ENCODE measurements at places on chromosomes 2 and 18.

- peak; percentile 25 for DNase-seq
Measured at GRCh38 chr18:57447154-57447621, 12.0 kb downstream of the ONECUT2 start.

DNA sequence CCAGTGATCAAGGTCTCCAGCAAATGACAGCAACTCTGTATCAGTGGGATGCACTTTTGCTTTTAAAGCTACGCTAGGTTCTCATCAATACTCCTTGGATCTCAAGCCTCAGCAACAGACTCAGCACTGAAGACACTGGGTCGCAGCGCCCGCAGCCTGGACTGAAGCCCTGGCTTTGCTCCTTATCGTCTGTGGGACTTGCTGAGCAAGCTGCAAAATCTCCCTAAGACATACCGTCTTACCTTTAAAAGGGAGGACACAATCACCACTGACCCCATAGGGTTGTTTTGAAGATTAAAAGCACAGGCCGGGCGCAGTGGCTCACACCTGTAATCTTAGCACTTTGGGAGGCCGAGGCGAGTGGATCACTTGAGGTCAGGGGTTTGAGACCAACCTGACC is 8.1 kb downstream of the CYB5A start:
- no peak for DNase-seq

- no peak for DNase-seq
Measured at GRCh38 chr18:56511996-56512395, 126.4 kb downstream of the TXNL1 start.

DNA sequence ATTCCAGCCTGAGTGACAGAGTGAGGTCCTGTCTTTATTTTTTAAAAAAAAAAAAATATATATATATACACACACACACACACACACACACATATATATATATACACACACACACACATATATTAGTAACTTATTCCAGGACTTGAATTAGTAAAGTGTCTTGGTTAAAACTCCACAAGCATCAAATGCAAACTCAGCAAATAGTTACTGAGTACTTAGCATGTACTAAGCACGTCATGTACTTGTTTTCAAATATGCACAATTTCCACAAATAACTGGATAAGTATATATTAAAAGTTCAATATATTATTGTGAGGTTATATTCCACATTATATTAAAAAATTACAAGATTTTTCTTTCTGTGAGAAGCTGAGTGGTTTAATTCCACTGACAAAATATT is 304.7 kb downstream of the ZEB2 start:
- DNase-seq = no peak

GRCh38 chr2:221655300-221655699 is 83.2 kb upstream of the EPHA4 start:
- no peak for DNase-seq

DNA sequence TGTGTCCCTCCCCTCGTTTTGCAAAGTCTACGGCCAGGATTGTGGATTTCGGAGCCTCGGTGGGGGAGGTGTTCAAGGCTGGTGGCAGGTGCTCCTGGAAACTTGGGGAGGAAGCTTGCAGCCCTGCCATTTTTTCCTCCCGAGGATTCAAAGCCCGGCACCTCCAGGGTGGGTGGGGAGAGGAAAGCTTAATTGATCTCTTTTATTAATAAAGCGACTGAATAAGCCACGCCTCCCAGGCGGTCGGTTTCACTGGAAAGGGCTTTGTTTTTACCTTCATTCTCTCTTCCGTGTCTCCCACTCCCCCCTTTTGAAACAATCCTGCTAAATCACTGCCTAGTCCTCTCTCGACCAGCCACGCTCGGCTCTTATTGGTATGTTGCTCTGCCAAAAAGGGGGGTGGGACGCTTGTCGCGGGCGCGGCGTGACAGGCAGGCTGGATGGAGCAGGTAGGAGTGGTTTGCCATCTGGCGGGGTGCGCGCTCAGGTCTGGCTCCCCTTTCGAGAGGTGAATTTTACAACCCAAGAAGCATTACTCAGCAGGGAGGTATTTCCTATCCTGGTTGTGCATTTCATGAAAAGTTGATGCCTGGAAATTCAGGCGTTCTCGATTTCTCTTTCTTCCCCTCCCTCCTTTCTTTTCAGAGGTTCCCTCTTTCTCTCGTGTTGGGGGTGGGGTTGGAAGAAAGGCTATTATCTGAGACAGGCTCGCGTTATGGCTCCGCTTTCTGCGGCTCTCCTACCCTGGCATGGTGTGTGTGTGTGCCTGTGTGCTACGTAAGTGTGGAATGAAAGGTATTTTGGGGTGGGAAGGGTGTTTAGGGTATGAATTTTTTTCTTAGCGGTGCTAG is 1.4 kb downstream of the NEDD4L start:
- DNase-seq = peak; percentile 48

- DNase-seq = no peak
Measured at GRCh38 chr2:79799729-79800128, 286.9 kb downstream of the CTNNA2 start.

GRCh38 chr18:56639104-56639381 is 651 bp upstream of the TXNL1 start:
- no peak for DNase-seq

GRCh38 chr2:239402666-239403065 is 1.8 kb upstream of the HDAC4 start:
- DNase-seq = no peak

GRCh38 chr2:200968162-200968561 is 4.7 kb upstream of the ORC2 start:
- no peak for DNase-seq

DNA sequence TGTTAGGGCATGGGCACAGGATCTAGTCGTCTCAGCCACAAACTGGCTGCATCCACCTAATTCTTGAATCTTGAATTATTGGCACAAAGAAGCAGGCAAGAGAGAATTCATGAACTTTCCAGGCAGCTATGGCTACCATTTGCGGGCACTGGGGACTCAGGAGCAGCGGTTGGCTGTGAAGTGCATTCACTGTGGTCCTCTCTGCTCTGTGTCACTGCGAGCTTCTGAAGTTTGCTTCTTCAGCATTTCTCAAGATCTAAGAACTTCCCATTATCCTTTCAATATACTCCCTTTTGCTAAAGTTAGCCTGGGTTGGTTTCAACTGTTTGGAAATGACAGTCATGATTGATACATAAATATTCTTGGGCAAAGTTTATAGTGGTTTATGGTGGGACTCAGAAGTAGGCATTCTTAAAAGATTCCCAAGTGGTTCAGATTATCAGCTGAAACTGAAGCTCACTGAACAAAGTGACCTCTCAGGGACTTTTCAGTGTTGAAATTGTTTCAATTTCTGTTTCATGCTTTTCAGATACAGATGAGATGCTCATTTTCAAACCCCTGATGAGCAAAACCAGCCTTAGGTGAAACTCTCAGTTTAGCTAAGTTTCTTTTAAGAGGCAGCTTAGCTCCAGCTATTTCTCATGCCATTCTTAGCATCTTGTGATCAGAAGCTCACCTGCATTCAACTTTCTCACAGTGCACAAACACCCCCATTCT is 1258.3 kb upstream of the GYPC start:
- DNase-seq = no peak

GRCh38 chr18:58638441-58638840 is 9.6 kb upstream of the ALPK2 start:
- DNase-seq = no peak

- DNase-seq = no peak
Measured at GRCh38 chr18:34001376-34001775, 223.3 kb downstream of the NOL4 start.

DNA sequence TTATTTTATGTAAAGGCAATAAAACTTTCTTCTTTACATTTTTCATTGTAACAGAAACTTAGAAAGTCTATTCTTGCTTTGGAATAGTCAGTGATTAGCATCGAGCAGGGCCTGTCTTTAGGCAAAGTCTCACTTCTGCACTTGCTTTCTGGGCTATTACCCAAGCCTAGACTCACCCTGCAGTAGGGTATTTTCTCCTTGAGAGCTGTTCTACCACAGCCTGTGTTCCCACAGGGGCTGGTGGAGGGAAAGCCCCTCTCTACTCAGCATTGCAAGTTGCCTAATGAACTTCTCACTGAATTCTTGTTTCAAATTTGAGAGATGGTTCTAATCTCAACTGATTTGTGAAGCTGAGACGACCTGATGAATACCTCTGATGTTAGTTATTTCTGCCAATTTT is 111.7 kb upstream of the KLHL14 start:
- no peak for DNase-seq

- DNase-seq = no peak
Measured at GRCh38 chr2:63661076-63661475, 72.3 kb downstream of the MDH1 start.

DNA sequence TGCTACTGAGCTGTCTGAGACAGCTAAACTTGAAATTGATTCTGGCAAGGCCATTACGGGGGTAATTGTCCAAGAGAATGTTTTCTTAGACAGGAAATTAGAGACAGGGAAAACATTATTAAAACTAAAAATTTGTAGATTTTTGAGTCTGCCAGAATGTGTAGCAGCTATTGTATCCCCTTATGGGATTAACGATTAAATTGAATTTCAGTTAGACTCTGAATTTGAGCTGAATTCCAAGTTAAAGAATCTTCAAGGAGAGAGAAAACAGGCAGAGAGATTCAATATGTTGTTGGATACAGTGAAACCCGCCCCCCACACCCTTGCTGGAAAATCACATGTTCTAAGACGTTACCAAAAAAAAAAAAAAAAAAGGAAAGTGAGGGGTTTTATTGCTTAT is 32.7 kb upstream of the CCDC68 start:
- no peak for DNase-seq

DNA sequence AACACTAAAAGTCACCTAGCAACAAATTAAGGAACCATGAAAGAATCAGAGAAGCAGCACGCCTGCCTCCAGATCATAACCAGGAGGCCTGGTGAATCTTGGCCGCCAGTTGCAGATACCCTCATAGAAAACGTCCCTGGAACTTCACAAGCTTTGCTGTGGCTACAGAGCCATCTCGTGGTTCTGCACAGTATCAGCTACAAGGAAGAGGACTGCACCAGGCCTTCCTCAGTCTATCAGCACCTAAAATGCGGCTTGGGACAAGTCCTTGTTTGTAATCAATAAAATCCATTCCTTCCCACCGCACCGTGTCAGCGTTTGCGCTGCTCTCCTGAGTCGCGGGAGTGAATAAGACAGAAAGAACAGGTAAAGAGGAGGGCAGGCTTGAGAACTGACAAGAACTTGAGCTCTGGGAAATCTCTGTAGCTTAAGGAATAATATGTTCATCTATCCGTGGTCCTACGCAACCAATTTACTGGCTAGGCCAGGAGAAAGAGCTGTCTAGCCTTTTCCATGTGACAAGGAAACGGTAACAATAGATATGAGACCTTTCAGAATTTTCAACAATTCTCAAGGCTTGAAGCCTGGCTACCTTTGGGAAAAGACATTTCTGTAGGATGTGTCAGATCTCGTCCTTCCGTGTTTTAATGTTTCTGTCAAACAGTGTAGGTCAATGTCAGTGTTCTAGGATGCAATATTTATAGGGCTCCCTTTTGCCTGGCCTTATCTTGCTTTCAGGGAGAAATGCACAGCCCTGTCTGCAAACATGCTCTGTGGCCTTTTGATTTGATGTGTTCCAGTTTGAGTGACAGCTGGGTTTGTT is 128.5 kb upstream of the RAB12 start:
- no peak for DNase-seq

DNA sequence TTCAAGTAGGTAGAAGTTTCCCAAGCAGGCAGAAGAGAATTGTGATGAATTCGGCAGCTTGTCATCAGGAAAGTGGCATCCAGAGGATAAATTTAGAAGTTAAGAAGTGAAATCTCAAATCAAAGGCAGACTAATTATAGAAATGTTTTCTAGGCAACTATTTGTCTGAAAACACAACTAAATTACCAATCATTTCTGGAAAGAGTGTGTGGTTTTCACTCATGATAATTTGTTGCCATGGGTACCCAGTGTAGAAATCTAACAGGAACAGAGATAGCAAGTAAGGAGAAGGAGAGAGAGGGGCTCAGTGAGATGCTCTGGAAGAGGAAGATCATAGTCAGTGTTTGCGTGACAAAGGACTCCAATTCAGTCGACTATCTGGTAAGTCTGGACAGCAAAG is 208.1 kb downstream of the NCKAP5 start:
- DNase-seq = no peak

GRCh38 chr2:7886666-7887065 is 795.2 kb upstream of the ID2 start:
- DNase-seq = no peak

DNA sequence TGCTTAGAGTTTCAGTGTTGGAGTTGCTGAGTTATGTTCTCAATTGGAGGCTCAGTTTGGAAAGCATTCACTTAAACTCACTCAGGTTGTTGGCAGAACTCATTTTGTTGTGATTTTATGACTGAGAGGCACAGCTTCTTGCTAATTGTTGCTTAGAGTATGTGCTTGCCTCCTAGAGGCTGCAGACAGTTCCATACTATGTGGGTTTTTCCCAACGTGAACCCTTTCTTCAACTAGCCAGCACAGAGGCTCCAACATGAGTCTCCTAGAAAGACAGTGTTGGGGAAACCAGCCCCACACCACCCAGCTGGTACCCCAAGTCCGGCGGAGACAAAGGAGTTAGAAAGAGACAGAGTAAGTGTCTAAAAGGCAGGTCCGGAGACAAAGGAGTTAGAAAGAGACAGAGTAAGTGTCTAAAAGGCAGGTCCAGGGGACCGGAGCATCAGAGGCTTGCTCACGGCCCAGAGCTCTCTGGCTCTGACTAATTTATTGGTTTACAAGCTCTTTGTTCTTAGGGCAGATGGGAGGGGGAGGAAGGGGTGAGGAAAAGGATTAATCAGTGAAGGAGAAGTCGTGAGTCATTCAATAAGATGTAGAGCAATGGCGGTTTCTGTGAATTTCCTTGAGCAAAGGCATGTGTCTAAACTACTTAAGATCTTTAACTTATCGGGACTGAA is 999.7 kb upstream of the LRRTM1 start:
- no peak for DNase-seq

DNA sequence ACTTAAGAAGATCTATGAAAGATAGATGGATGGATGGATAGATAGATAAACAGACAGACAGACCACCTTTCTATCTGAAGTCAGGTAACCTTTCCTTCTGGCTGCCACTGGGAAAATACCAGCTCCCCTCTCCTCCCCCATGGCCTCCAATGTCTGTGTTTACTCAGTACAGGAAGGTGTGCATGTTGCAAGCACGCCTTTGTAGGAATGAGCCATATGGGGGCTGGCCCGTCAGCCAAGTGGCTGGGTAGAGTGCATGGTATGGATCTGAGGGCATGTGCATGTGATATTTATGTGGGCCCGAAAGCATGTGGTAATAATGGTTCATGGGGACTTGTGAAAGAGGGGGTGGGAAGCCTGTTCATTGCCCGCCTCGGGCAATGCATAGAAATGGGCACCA is 109.2 kb upstream of the FZD7 start:
- DNase-seq = no peak

- DNase-seq = no peak
Measured at GRCh38 chr18:49933530-49934128, 120.3 kb upstream of the ACAA2 start.

- no peak for DNase-seq
Measured at GRCh38 chr2:142944264-142944663, 66.8 kb downstream of the KYNU start.

- DNase-seq = no peak
Measured at GRCh38 chr2:240502430-240503121, 55.2 kb downstream of the ANKMY1 start.

- DNase-seq = no peak
Measured at GRCh38 chr2:57313678-57314077, 732.9 kb upstream of the VRK2 start.

GRCh38 chr2:149860276-149860921 is 272.8 kb upstream of the MMADHC start:
- no peak for DNase-seq

- no peak for DNase-seq
Measured at GRCh38 chr18:33536904-33537303, 41.1 kb upstream of the ASXL3 start.

- DNase-seq = no peak
Measured at GRCh38 chr2:182463760-182464159, 36.9 kb upstream of the PDE1A start.

GRCh38 chr18:56900195-56901094 is 246.4 kb upstream of the BOD1L2 start:
- no peak for DNase-seq
